ENCODE measurements at places on chromosomes 7 and 10. TPM values are rescaled to one million over a fixed set of nuclear protein-coding genes. Genes with fewer than 3 reads are reported as not detected.
A peak's percentile ranks its signal among the peaks of the same experiment; 100 is the strongest.

DNA sequence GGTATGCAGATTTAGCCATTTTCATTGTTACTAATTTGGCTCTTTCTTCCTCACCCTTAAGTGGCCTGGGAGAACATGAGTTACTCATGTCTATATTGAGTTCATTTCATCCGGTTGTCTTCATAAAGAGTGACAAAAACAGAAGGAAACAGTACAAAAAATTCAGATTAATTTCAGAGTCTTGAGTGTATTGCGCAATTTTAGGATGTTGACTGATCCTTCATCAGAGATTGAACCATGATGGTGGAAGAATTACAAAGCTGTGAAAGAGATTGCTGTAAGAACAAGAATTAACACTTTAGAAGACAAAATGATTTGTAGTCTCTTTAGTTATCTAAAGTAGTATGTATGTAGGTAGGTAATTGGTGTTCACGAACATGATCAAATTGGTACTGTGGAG lies 194.0 kb upstream of the PPP1R3A start:
- DNase-seq, result no peak
- H3K4me3 ChIP-seq, result no peak overlapping the region
- H3K4me1 ChIP-seq, result no peaks in the 10 kb centered on the region
- H3K36me3 ChIP-seq, result no peaks in the 10 kb centered on the region

DNA sequence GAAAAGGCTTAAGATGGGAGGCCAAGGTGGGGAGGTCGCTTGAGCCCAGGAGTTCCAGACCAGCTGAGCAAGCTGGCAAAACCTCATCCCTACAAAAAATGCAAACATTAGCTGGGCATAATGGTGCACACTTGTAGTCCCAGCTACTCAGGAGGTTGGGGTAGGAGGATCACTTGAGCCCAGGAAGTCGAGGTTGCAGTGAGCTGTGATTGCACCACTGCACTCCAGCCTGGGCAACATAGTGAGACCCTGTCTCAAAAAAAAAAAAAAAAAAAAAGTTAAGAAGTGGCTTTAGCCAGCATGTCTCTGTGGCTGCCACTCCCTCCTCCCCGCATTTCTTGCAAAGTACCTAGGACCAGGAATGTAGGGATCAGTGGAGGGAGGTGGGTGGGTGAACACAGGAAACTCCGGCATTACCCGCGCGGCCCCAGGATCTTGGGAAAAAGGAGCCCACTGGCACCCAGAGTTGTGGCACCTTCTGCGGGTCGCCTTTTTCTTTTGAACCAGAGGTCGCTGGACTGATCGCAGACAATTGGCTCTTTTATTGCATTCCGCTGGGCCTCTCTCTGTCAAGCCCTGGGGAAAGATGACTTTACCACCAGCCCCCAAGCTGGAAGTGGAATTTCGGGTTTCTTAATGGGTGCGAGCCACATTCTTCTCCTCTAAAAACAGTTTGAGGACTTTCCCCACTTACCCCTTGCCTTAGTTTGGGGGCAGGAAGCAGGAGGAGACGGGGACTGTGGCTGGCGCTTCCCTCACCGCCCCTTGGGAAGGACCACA lies 3.5 kb downstream of the VGF start:
- H3K36me3 ChIP-seq, result peaks cover 3% of the 10 kb centered on the region
- H3K4me1 ChIP-seq, result peaks cover 34% of the 10 kb centered on the region
- H3K4me3 ChIP-seq, result peak overlapping the region; percentile 76
- no peak for DNase-seq
- peak overlapping the region; percentile 89 for H3K27ac ChIP-seq

ZNF853 gene
- not detected for total RNA-seq

GRCh38 chr7:117118579-117119180 lies 165.4 kb downstream of the ST7 start:
- no peak overlapping the region for H3K27ac ChIP-seq
- H3K27me3 ChIP-seq, result no peaks in the 10 kb centered on the region
- H3K4me1 ChIP-seq, result no peaks in the 10 kb centered on the region
- no peak for DNase-seq
- no peaks in the 10 kb centered on the region for H3K36me3 ChIP-seq
- no peak overlapping the region for H3K4me3 ChIP-seq

ADAM12 gene
- not detected for total RNA-seq

ADGRA1 gene
- total RNA-seq, result not detected

RSPH10B2 gene
- 5.2 TPM for total RNA-seq

DNA sequence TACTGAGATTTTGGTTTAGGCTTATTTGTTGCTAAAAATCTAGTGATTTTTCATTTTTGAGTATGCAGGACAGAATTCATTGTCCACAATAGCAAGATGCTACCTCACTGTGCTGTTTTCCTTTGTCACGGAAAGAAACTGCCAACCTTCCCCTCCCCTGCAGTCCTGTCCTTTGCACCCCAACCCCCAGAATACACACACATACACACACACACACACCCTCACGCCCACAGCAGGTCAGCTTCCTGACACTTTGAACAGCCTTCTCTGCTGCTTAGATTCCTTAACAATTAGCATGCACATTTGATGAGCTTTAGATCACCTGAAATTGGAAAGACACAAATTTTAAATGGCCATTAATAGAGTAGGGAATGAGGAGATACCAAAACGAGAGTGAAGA lies 32.1 kb downstream of the ARMC3 start:
- no peak overlapping the region for H3K27ac ChIP-seq
- no peak for DNase-seq
- no peaks in the 10 kb centered on the region for H3K4me1 ChIP-seq
- no peaks in the 10 kb centered on the region for H3K36me3 ChIP-seq
- H3K4me3 ChIP-seq, result no peak overlapping the region
- no peaks in the 10 kb centered on the region for H3K27me3 ChIP-seq

GRCh38 chr10:34341473-34341872 lies 473.6 kb downstream of the PARD3 start:
- DNase-seq, result no peak
- H3K4me1 ChIP-seq, result no peaks in the 10 kb centered on the region
- no peaks in the 10 kb centered on the region for H3K36me3 ChIP-seq
- no peak overlapping the region for H3K27ac ChIP-seq

- H3K27ac ChIP-seq, result no peak overlapping the region
- H3K4me3 ChIP-seq, result no peak overlapping the region
- H3K27me3 ChIP-seq, result no peaks in the 10 kb centered on the region
- peaks cover 16% of the 10 kb centered on the region for H3K4me1 ChIP-seq
Observed at GRCh38 chr7:39712751-39713150, 89.4 kb downstream of the RALA start.

- H3K27ac ChIP-seq, result peak overlapping the region; percentile 83
- H3K27me3 ChIP-seq, result no peaks in the 10 kb centered on the region
- no peak overlapping the region for H3K4me3 ChIP-seq
- H3K36me3 ChIP-seq, result no peaks in the 10 kb centered on the region
Observed at GRCh38 chr10:86139066-86139657, 227.4 kb downstream of the GRID1 start.

DNA sequence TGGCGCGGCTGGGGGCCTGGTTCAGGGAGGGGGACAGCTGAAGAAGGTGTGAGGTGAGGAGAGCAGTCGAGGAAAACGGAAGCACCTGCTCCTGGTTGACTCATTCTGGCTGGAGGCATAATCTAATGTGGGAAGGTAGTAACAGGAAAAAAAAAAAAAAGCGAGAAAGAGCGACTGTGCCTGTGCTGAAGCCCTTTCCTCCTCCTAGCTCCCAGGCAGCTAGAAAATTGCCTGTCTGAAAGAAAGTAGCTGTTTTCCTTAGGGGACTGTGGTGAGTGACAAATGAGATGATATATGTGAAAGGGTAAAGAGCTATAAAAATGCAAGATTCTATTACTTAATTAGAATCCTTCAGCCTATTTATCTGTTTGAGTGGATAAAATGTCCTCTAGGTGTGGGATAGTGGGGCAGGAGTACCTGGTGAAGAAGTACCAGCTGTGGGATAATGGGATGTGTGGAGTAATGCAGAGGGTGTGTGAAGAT lies 4.9 kb upstream of the MEST start:
- H3K4me3 ChIP-seq, result peak overlapping the region; percentile 74
- no peaks in the 10 kb centered on the region for H3K27me3 ChIP-seq
- H3K27ac ChIP-seq, result no peak overlapping the region
- no peaks in the 10 kb centered on the region for H3K36me3 ChIP-seq

- H3K36me3 ChIP-seq, result no peaks in the 10 kb centered on the region
- H3K27ac ChIP-seq, result no peak overlapping the region
- H3K4me1 ChIP-seq, result no peaks in the 10 kb centered on the region
Observed at GRCh38 chr10:87661861-87662785, 2.4 kb downstream of the PAPSS2 start.

FEZF1 gene
- not detected for total RNA-seq

GRCh38 chr10:24858288-24859270 lies 93.8 kb downstream of the PRTFDC1 start:
- no peak overlapping the region for H3K4me3 ChIP-seq
- no peaks in the 10 kb centered on the region for H3K36me3 ChIP-seq
- no peak overlapping the region for H3K27ac ChIP-seq
- no peaks in the 10 kb centered on the region for H3K4me1 ChIP-seq
- DNase-seq, result no peak

- H3K27ac ChIP-seq, result no peak overlapping the region
- H3K36me3 ChIP-seq, result no peaks in the 10 kb centered on the region
- H3K4me1 ChIP-seq, result peaks cover 8% of the 10 kb centered on the region
- H3K27me3 ChIP-seq, result no peaks in the 10 kb centered on the region
- DNase-seq, result no peak
- no peak overlapping the region for H3K4me3 ChIP-seq
Observed at GRCh38 chr10:86342111-86342863, 24.3 kb downstream of the GRID1 start.

RBM20 gene
- total RNA-seq, result not detected

DNA sequence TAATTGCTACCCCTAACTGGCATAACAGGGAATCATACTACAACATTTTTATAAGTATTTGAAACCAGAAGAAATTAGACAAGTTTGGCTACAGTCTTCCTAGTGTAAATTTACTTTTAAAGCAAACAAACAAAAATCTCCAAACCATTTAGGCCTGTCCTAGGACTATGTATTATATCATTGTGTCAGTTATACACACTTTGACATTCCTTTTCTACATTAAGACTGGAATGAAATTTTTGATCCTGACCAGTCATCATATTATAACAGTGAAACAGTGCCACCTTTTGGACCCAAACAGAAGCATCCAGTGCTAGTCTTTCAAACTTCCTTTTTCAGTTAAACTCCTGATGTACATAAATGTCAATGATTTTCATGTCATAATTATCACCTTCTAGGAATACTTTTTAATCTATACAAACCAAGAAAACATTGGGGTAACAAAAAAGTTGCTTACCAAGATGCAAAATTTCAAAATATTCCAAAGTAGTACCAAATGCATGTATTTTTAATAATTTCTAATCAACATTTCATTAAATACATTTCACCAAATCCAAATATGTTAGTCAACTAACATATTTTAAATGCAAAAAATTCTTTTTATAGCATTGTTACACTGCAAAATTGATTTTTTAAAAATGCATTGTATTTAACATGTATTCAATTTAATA lies 75.7 kb downstream of the IMMP2L start:
- no peak overlapping the region for H3K4me3 ChIP-seq
- H3K27me3 ChIP-seq, result no peaks in the 10 kb centered on the region
- no peaks in the 10 kb centered on the region for H3K4me1 ChIP-seq
- peak; percentile 82 for DNase-seq
- no peaks in the 10 kb centered on the region for H3K36me3 ChIP-seq

DCLRE1A gene
- total RNA-seq, result 5.7 TPM

ACTL6B gene
- not detected for total RNA-seq

PLXNA4 gene
- 0.48 TPM for total RNA-seq

DNA sequence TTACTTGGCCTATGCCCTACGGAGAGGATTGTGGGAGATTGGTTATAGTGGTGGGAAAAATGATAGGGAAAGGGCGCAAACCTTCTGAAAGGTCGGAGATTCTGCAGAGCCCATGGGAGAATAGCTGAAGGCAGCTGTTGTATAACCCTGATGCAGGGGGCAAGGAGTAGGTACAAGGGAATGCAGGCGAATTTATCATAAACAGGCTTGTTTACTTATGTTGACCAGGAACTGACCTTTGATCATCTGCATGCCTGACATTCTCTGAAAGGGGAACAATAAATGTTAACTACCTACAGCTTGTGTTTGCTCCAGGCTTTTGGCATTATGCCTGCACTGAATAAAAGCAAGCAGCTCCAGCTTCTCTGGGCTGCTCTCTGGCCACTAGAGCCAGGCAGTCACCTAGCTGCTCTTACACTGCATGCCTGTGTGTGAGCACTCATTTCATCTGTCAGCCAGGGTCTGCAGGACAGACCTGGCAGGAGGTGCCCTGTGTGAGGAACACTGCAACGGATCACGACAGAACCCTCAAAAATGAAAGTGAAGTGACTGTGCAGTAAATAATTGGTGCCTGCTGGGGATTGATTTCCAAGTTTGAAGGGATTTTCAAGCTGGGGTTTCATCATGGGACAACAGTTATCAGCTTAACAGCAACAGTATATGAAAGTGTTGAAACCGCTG lies 31.1 kb upstream of the ABCA13 start:
- H3K4me1 ChIP-seq, result no peaks in the 10 kb centered on the region
- no peak overlapping the region for H3K4me3 ChIP-seq
- no peaks in the 10 kb centered on the region for H3K27me3 ChIP-seq
- H3K36me3 ChIP-seq, result no peaks in the 10 kb centered on the region
- DNase-seq, result no peak

GRCh38 chr10:125048094-125048864 lies 106.4 kb downstream of the ZRANB1 start:
- no peak overlapping the region for H3K27ac ChIP-seq
- H3K36me3 ChIP-seq, result no peaks in the 10 kb centered on the region
- H3K4me1 ChIP-seq, result no peaks in the 10 kb centered on the region
- no peaks in the 10 kb centered on the region for H3K27me3 ChIP-seq
- peak; percentile 84 for DNase-seq
- H3K4me3 ChIP-seq, result no peak overlapping the region

GCK gene
- total RNA-seq, result not detected

NAT16 gene
- total RNA-seq, result not detected

DNA sequence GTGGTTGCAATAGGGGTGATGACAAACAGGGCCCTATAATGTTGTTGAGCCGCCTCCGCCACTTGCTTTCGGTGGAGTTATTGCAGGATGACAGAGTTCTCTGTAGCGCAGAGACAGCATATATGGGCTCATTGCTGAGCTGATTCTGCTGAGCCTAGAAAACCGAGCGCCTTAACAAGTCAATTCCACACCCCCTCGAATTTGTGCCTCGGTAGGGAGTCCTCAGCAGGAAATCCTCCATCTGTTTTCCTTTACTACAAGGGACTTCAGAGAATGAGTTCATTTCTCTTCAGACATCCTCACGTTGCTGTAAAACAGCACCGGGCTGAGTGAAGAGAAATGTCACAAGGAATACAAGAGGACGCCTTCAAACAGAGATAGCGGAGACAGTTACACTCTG lies 90.7 kb upstream of the KIAA1217 start:
- H3K4me1 ChIP-seq, result no peaks in the 10 kb centered on the region
- no peak overlapping the region for H3K4me3 ChIP-seq
- no peak for DNase-seq
- H3K36me3 ChIP-seq, result no peaks in the 10 kb centered on the region

- H3K27ac ChIP-seq, result no peak overlapping the region
- H3K4me3 ChIP-seq, result no peak overlapping the region
- H3K4me1 ChIP-seq, result peaks cover 2% of the 10 kb centered on the region
- H3K36me3 ChIP-seq, result peaks cover 8% of the 10 kb centered on the region
- no peaks in the 10 kb centered on the region for H3K27me3 ChIP-seq
Observed at GRCh38 chr7:44964831-44965440, 13.9 kb downstream of the MYO1G start.

SMO gene
- total RNA-seq, result 0.11 TPM
